ENCODE measurements at places on chromosomes 2 and 18.

GRCh38 chr2:233519787-233520611 lies 46.6 kb downstream of the USP40 start:
- no peak for DNase-seq

DNA sequence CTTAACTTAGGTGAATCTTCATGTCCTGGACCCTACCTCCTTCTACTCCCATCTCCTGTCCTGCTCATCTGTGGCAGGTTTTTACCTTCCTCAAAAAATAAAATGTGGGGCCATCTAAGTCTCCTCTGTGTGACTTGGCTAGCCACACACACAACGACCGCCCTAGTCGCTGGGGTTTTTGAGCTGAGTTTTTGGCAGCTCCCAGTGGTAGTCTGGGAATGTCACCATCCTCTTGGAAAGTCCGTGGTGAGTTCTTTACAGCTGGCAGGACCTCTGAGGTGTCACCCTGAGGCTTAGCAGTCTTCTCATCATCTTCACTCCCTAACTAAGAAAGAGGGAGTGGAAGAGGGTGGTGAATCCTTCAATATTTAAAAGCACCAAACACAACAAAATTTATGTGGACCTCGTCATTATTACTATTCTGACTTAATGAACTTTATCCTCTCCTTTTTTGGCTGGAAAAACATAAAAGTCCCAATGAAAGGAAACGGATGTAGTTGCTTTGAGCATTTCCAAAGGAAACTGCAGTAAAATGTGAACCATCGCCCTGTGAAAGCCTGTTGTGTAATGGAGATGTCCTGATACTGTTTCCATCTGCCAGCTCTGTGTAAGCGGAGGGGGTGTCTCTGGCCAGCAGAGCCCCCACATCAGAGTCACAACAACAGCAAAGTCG lies 78.6 kb downstream of the VAPA start:
- DNase-seq, result no peak

GRCh38 chr2:217695033-217695520 lies 307.7 kb downstream of the TNS1 start:
- DNase-seq, result no peak

GRCh38 chr2:9601397-9601796 lies 29.4 kb downstream of the YWHAQ start:
- DNase-seq, result no peak

DNA sequence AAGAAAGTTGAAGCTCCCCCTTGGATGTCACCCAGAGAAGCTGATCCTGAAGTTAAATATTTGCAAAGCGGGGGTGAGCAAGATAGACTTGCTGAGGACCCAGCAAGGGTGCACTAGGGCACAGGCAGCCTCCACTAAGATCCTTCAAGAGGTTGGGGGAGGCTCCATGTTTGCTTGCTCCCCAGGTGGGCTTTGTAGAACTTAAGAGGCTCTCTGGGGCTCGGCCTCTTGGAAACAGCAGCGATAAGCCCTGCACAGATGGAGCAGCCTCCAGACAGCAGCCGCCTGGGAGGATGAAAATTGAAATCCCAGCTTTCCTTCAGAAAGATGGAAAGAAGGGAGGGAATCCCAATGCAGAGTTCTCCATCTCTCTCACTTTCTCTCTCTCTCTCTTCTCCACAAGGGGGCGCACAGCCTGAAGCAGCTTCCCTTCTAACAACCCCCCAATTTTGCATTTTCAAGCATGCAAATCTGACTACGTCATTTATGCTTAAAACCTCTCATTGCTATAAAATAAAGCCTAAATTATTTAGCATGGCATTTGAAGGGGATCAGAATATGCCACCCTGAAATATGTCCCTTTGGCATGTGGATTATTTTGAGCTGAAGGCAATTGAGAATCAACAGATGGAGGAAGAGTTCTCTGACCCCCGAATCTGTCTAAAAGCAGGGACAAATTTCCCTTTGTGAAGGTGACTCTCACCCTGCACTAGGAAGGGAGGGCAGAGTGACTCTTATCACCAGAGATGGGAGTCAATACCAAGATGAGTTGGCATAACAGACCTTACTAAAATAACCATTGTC lies 185.7 kb upstream of the KLHL29 start:
- no peak for DNase-seq

GRCh38 chr2:217431577-217432269 lies 571.1 kb downstream of the TNS1 start:
- no peak for DNase-seq

DNA sequence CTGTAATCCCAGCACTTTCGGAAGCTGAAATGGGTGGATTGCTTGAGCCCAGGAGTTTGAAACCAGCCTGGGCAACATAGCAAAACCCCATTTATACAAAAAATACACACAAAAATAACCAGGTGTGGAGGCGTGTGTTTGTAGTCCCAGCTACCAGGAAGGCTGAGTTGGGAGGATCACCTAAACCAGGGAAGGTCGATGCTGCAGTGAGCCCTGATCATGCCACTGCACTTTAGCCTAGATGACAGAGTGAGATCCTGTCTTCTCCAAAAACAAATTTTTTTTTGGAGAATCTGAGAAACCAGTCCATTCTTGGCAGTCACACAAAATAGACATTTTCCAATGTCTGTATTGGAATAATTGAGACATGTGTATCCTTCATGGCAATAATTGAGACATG lies 46.8 kb downstream of the RAB27B start:
- DNase-seq, result no peak

DNA sequence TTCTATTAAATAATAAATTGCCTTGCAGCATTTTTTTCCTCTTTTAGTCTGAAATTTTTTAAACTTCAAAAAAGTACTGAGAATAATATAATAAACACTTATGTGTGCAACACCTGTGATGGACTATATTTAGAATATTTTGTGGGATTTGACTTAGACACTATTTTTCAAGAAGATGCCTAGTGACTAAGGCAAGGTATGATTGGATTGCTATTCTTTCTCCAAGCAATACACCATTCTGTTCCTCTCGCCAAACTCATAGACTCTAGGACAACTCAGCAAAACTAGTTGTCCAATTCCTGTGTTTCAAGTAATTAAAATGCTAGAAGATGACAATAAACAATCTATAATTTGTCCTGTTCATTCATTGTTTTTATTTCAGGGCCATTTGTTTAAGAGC lies 75.9 kb downstream of the METTL4 start:
- DNase-seq, result no peak

GRCh38 chr2:61434314-61434713 lies 36.6 kb downstream of the USP34 start:
- no peak for DNase-seq

GRCh38 chr2:238107525-238108422 lies 7.6 kb downstream of the ESPNL start:
- no peak for DNase-seq

DNA sequence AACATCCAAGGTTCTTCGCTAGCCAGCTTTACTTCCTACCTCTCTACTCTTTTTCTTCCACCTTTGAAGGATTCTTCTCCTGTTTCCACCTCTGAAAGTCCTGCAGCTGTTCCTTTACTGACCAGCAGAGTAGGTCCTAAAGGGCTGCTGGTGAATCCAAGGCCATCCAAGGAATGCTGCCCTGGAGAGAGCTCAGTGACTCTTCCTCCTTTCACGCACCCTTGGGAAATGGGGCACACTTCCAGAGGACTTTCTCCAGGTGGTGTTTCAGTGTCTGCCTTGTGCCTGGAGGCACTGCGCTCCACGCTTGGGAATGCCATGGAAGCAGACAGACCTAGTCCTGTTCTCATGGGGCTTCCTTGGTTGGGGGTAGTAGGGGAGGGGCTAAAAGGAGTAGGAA lies 45.4 kb downstream of the SLC16A14 start:
- no peak for DNase-seq

DNA sequence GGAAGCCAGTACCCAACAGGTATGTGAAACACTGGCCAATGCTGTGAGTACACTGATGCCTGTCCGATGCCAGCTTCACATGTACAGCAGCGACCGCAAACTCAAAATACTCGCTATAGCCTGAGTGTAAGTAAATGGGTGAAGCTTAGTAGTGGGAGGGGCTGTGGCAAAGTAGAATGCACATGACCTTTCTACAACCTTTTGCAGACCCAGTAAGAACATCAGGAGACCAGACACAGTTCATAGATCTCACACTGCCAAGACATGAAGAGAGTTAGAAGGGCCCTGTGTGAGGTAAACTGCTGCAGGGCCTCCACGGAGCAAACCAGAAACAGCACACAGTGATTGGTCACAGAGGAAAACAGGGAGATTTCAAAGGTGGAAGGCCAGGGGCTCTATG lies 9.1 kb upstream of the UBXN4 start:
- no peak for DNase-seq

GRCh38 chr18:2511451-2511850 lies 59.9 kb downstream of the METTL4 start:
- DNase-seq, result no peak

DNA sequence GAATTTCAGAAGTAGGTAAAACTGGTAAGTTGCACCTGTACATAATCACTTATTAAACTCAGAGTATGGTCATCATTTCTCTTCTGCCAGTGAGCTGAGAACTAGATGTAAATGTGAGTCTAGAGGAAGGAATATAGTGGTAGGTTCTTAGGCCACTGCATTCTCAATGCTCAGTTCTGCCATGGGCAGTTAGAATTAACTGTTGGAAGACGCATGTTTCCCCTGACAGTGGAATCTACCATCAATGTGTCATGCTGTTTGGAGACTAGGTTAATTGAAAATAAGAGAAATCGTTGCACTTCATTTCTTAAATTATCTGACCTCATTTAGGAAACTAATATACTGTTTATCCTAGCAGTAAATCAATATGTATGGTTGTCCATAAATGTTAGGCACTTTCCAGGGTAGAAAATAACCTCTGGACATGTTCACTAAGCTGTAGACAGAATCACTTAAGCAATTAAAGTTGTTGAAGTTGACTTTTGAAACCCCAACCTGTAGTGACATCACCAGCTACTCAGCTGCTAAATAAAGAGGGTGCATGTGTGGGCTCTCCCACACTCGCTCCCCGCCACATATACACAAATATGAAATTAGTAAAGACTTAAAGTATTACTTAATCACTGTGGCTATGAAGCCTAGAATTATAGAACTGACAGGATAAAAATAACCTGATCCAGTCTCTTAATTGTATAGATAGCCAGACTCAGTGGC lies 91.5 kb upstream of the NOSTRIN start:
- no peak for DNase-seq

GRCh38 chr18:12334863-12335262 lies 26.8 kb downstream of the TUBB6 start:
- DNase-seq, result no peak

DNA sequence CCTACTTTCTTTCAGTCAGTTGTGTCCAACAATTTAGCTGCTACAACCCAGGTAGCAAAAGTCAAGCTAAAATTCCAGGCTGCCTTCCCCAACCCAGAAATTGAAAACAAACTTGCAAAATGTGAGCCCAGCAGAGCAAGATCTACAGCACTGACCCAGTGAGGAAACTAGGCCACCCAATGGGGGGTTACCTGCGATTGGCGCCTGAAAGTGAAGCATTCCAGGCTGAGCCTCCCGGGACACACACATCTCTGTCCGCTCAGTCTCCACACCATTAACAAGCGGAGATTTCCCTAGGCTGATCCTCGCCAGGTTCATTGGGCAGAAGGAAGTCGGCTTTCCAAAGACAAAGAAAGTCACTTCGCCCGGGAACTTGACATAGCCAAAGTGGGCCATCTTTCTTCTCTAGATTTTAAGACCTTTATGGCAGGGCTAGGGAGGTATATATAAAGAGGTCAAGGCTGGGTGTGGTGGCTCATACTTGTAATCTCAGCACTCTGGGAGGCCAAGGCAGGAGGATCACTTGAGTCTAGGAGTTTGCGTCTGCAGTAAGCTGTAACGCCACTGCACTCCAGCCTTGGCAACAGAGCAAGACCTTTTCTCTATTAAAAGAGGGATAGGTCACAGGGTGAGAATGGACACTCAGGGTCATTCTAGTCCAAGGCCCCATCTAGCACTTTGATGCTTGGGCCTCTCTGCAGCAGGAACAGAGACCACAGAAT lies 53.6 kb downstream of the TTC32 start:
- no peak for DNase-seq

GRCh38 chr2:8693157-8693821 lies 11.4 kb downstream of the ID2 start:
- no peak for DNase-seq

DNA sequence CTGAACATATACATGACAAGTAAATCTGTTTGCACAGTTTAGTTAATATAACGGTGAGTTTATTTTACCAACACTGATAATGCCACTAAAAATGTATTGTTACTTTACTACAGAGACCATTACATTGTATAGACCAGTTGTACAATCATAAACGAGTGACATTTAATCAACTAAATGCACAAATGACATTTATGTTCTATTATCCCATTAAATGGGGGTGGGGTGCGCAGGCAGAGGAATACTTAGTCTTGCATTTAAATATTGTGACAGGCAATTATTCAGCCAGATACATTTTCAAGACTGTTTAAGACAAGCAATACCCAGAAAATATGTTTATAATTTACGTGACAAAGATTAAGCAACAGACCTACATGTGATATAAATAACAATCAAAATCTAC lies 72.0 kb upstream of the CHAC2 start:
- DNase-seq, result no peak

GRCh38 chr2:60105906-60106305 lies 447.5 kb downstream of the BCL11A start:
- no peak for DNase-seq
